ENCODE measurements at places on chromosomes 6 and 20.
A peak's percentile ranks its signal among the peaks of the same experiment; 100 is the strongest.

- DNase-seq, result no peak
Measured at GRCh38 chr6:105771313-105771970, 314.7 kb upstream of the PRDM1 start.

GRCh38 chr6:101650402-101651100 is 257.0 kb downstream of the GRIK2 start:
- DNase-seq, result no peak

- no peak for DNase-seq
Measured at GRCh38 chr6:94372229-94372628, 952.9 kb upstream of the EPHA7 start.

DNA sequence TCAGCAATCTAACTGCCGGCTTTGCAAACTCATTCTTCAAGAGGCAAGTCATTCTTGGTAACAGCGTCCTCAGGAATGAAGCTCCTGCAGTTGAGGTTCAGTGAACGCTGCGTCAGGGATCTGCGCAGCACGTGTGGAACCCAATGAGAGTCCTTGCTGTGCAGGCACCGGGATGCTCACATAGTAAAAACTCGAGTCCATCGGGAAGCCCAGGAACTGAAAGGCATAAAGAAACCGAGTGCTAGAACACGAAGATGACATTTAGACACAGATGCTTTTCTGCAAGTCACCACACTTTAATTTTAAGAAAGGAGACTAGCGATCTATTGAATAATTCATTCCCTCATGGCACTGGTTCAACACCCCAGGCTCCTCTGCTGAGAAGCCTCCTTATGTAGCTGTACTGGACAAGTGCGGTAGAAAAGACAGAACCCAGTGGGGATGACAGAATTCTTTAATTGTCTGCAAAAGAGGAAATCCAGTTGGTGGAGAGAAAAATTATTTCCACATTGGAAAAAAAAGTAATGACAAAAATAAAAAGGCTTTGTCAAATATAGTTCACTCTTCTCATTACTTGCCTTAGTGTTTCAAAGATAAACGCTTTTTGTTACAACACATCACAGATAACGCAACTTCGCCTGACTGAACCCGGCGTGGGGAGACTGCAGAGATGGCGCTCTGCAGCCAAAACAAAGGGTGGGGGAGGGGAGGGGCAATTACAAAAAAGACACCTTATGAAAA is 1.9 kb upstream of the AFDN start:
- no peak for DNase-seq

DNA sequence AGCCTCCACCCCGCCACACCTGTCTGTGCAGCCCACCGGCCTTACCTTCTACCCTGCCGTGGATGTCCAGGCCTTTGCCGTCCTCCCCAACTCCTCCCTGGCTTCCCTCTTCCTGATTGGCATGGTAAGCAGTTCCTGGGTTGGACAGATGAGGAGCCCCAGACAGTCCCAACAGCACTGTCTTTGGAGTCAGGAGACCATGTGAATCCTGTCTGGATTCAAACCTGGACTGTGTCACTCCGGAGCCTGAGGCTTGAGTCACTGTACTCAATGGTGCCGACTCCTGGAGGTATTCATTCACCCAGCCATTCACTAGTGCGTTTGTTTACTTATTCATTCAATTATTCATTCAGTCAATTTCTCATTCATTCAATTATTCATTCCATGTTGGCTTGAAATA is 20.0 kb upstream of the LBP start:
- no peak for DNase-seq

DNA sequence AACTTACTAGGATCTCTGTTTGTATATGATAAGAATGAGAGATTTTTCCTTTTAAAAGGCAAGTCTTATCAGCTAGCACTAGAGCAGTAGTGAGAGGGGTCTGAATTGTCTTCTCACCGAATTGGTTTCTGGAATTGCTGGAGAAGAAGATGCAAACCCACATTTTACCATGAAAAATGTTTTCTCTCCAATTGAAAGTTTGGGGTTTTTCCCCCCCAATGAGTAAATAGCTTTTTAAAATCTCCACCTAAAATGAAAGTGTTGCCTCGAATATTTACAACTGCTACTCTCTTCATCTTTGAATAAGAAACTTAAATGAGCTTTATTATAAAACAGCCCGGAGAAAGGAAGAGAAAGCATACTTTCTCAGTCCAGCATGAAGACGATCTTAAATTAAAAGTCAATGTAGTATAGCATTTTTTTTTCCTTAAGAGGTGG is 1.8 kb downstream of the TCF21 start:
- no peak for DNase-seq

- no peak for DNase-seq
Measured at GRCh38 chr20:16113736-16114135, 459.5 kb downstream of the KIF16B start.

DNA sequence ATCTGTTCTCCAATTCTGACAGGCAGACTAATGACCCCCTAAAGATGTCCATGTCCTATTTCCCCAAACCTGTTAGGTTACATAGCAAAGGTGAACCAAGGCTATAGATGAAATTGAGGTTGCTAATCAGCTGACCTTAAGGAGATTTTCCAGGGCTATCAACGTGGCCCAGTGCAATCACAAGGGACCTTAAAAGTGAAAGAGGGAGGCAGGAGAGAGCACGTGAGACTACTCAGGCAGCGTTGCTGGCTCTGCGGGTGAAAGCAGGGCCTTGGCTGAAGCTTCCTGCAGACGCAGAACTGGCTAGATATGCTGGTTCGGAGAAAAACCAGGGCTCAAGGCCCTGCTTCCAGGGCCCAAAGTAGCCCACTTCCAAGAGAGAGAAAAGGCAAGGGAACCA is 78.7 kb downstream of the NCOA7 start:
- DNase-seq, result no peak

- DNase-seq, result no peak
Measured at GRCh38 chr20:3874194-3874844, 14.9 kb upstream of the PANK2 start.

- peak; percentile 92 for DNase-seq
Measured at GRCh38 chr6:10451828-10452509, 37.1 kb upstream of the TFAP2A start.

DNA sequence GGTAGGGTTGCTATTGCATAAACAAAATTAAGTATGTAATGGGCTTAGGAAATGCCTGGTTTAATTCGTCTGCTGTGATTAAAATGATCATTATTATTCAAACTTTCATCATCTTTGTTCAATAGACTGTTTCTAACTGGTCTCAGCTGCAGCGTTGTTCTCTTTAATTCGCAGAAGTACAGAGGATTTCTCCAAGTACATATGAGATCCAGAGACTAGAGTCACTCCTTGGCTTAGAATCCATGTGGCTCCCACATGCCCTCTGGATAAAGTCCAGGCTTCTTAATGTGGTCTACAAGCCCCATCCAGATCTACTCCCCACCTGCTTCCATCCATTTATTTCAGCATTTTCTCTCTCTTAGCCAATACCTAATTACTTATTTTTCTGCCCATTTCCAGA is 1.1 kb upstream of the ZBTB24 start:
- DNase-seq, result no peak

- no peak for DNase-seq
Measured at GRCh38 chr6:133889557-133890403, 867 bp downstream of the TCF21 start.

DNA sequence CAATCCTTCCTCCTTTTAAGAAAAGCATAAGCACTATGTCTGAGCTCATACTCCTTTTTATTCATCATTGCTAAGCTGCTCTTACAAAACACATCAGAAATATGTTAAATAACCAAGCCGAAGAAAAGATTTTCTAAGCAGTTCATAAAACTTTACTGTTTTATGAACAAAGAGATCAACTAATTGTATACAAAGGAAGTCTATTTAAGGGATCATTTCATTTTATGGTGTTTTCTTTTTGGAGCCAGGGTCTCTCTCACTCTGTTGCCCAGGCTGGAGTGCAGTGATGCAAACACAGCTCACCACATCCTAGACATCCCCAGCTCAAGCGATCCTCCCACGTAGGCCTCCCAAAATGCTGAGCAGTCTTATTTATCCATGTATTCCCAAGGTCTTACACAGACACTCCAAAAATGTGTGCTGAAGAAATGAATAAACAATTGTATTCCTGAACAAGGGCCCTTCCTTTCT is 9.3 kb downstream of the NUDT3 start:
- DNase-seq, result no peak

DNA sequence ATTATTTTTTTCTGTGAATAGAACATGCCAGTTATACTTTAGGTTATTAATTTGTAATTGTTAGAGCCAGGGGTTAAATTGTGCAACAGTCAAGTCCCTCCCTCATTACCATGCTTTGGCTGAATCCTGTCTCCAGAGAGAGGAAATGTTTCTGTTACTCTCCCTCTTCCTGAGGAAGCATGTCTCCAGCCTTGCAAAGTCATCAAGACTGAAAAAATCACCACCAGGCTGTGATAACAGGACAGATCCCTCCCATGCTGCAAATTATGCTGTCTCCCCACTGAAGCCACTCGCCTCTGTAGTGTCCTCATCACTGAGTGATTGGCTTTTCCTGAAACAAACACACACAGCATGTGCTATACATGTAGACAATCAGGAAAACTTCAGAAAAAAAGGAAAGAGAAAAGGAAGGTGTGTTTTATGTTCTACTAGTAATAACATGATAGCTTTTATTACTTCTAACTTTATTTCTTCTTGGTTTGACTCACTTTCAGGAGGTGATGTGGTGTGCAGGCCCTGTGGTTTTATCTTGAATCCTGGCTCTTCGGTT is 290.0 kb upstream of the JAG1 start:
- no peak for DNase-seq

GRCh38 chr6:127173156-127173940 is 54.9 kb downstream of the RSPO3 start:
- DNase-seq, result no peak

DNA sequence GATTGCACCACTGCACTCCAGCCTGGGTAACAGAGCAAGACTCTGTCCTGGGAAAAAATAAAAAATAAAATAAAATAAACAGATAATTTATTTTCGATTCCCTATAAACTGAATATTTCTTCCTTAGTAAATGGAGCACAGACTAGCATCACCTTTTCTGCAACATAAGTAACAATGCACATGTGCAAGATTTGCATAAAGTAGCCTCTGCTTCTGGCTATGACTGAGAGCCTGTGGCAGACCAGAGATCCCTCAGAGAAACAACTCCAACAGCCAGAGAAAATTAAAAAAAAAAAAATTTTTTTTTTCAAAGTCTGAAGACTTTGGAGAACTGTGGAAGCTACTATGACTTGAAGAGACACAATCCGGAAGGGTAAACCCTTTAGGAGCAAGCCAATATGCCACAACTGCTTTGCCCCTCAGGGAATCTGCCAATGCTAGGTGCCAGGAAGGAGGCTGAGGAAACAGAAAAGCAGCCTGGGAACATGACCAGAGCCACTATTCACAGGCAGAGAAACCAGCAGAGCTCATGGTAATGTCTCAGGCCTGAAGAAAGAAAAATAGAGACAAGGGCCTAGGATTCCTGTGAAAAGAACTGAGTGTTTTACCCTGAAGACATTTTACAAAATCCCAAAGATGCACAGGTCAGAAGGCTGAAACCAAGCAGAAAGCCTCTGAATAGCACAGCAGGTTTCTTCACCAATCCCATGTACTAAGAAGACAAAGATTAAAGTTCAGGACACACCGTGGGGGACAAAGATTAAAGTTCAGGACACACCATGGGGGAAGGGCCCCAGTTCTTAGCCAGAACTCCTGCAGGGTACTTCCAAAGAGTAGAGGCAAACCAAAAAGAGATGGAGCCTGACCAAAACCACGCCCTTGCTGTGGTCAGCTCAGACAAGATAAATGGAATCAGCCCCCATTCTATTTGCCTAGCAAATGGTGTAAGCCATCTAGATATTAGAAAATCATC is 25.8 kb downstream of the B4GALT5 start:
- DNase-seq, result no peak

- DNase-seq, result no peak
Measured at GRCh38 chr6:16006681-16007080, 122.2 kb upstream of the MYLIP start.

- no peak for DNase-seq
Measured at GRCh38 chr6:129659590-129660345, 50.2 kb downstream of the ARHGAP18 start.

DNA sequence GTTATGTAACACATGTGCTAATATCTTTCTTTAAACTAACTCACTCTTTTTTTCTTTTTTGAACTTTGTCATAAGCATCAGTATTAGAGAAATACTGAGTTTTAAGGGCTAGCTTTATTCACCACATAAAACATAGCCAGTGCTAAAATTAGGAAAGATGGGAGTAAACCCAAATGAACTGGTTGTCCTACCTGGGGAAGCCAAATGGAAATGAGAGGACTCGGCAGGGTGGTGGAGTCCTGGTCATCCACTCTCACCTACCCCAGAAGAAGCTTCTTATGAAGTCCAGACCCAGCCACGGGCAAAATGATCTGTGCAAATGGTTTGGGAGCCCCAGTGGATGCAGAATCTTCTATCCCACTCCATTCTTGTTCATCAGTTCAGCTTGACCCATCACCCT is 56.1 kb downstream of the MDGA1 start:
- no peak for DNase-seq

GRCh38 chr6:84027340-84028181 is 6.0 kb upstream of the MRAP2 start:
- DNase-seq, result no peak

DNA sequence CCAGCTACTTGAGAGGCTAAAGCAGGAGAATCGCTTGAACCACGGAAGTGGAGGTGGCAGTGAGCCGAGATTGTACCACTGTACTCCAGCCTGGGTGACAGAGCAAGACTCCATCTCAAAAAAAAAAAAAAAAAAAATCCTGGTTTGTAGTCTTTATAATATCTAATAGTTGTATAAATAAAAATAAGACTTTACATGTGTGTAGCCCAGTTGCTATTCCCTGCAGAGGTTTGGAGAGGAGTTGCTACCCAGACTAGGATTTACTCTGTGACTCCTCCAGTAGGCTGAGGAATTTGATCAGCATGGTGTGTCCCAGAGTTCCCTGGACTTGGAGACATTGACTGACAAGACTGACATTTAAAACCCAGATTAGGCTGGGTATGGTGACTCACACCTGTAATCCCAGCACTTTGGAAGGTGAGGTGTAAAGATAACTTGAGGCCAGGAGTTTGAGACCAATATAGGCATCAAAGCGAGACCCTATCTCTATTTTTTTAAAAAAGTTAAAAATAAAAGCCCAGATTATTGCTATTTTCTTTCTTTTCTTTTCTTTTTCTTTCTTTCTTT is 10.2 kb downstream of the CHMP4B start:
- DNase-seq, result no peak

GRCh38 chr6:114315831-114316595 is 26.8 kb downstream of the HS3ST5 start:
- DNase-seq, result no peak

- DNase-seq, result peak; percentile 88
Measured at GRCh38 chr20:57030611-57031600, 235.5 kb downstream of the BMP7 start.
